T47D (cell line): ENCODE measurements at places on chromosomes 1 and 21.

- DNase-seq: no peak
Observed at GRCh38 chr1:227131193-227131592, 187.1 kb downstream of the CDC42BPA start.

DNA sequence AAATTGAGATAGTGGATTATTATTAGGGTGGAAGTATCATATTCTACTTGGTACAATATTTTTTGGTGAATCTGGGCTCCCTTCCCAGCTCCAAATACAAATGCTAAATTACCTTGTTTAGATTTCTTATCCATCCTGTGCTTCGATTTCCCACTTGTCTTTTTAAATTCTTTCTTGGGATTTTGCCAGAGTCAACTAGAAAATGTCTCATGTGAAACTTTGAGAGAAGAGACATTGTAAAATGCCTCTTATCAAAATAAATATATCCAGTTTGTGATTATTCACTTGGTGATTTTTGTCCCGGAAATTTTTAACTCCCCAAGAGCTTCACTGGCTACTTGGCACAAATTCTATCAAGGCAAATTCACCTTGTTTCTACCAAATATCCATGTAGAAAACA, 202.0 kb downstream of the FMN2 start:
- DNase-seq: no peak

DNA sequence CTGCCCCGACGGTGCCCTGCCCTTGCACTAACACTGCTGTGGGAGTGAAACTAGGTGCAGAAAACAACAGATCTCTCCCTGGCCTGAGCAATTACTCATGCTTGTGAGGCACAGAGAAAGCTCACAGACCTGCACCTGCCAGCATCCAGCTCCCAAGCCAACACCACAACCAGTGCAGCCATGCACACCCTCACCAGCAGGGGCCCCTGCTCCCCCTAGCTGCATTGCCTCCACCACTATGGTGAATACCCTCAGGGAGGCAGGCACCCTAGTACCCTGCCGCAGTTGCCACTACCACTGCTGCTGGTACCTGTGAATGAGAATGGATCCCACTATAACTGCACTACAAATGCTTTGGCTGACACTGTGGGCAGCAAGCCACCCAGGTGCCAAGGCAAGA, 7.1 kb upstream of the DIRAS3 start:
- DNase-seq: no peak

DNA sequence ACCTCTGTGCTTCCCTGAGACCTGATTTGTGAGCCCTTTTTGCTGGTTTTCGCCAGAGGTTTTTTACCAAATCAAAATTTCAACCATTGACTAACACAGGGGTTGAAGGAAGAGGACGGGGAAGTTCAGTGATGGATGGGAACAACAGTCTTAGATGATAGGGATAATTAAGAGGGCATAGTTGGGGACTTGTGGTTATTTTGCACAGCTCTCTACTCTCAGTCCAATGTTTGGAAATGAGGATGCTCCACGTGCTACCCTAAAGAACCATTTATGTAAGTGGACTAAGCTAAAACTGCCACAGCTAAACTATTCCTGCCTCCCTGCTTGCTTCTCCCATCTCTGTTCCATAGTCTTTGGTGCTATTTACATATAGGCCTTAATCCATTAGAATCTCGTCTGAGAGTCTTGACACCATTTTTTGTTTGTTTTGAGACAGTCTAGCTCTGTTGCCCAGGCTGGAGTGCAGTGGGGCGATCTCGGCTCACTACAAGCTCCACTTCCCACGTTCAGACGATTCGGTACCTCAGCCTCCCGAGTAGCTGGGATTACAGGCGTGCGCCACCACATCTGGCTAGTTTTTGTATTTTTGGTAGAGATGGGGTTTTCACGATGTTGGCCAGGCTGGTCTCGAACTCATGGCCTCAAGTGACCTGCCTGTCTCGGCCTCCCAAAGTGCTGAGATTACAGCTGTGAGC, 684 bp upstream of the MCL1 start:
- DNase-seq: no peak

- DNase-seq: no peak
Observed at GRCh38 chr1:27071049-27071416, 58.4 kb upstream of the TENT5B start.

DNA sequence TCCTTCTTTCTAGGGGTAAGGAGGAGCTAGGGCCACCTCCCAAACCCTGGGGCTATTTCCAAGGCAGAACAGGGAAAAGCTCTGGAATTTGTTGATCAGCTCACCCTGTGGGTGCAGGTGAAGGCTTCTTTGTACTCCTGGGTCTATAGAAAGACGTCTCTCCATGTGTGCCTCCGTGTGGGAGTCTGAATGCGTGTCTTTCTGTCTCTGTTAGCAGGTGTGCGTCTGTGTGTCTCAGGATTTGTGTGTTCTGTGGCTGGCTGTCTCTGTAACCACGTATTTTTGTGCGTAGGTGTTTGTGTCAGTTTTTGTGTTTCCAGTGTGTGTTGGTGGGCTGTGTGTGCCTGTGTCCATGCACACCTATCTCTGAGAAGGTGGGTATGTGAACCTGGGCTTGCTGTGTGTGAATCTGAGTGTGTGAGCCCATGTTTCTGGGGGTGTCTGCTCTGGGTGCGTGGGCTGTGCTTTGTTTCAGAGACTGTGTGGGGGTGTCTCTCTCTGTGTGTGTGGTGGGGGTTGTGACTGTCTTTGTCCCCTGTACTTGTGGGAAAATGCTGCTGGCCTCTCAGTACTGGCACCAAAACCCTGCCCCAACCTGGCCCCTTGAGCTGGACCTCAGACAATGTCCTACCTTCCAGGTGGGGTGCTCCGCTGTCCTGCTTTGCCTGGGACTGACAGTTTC, 12.7 kb upstream of the ETV3L start:
- DNase-seq: no peak

GRCh38 chr1:55741516-55741915, 526.4 kb upstream of the USP24 start:
- no peak for DNase-seq

DNA sequence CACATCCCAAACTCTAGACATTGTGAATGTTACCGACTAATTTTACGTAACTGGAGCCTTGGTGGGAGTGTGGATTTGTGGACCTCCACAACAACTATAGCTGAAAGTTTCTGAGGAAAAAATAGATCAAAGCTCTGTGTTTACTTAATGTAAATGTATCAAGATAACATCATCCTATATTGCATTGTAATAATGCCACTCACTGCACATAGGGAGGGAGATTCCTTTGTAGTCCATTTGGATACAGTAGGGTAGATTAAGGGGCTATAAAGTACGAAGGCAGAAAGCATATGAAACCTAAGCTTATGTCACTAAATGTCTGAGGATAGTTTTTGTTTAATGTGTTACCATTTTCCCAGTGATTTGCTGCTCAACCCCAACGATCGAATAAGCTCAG, 273.4 kb downstream of the TM2D1 start:
- no peak for DNase-seq

GRCh38 chr1:109927356-109927755, 16.7 kb downstream of the CSF1 start:
- no peak for DNase-seq
